ENCODE measurements at places on chromosomes 6 and 20.

- DNase-seq: no peak
Observed at GRCh38 chr6:76942203-76942966, 520.9 kb downstream of the HTR1B start.

- no peak for DNase-seq
Observed at GRCh38 chr6:89449193-89449592, 16.2 kb downstream of the ANKRD6 start.

DNA sequence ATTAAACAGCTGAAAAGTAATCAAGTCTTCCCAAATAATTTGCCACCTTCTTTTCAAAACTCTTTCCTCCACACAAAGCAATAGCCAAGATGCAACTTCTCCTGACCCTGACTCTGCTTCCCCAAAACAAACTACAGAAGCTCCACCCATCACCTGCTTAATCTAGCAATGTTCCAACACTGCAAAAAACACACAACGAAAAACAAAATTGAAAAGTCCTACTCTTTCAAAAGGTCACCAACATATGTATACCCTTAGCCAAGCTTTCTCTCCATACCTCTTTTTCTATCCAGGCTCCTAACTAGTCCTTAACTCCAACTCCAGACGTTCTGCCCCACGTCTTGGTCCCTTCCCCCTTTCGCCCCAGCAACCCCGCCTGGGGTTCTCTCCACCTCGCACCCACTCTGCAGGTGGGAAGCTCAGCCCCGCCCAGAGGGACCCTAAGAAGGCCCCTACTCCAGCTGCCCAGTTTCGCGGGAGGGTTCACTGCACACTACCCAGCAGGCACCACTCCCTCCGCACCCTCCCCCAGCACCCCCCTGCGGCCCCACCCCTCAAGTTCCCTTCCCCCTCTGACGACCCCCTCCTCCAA is 717 bp downstream of the CSNK2A1 start:
- no peak for DNase-seq

DNA sequence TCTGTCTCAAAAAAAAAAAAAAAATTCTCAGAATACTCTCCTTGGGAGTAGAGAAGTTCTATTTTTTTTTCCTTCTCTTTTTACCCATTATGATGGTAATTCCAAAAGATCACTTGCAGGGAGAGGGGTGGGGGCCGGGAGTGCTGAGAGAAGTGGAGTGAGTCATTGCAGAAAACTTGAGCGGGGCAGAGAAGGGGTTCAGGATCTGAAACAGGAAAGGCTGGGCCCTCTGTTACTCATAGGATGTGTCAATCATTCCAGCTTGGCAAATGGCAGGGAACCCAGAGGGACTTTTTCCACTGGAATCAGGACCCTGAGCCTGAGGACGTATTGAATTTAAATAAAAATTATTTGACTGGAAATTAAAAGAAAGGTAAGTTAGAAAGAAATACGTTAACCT is 111.4 kb upstream of the ARMC2 start:
- DNase-seq: no peak

DNA sequence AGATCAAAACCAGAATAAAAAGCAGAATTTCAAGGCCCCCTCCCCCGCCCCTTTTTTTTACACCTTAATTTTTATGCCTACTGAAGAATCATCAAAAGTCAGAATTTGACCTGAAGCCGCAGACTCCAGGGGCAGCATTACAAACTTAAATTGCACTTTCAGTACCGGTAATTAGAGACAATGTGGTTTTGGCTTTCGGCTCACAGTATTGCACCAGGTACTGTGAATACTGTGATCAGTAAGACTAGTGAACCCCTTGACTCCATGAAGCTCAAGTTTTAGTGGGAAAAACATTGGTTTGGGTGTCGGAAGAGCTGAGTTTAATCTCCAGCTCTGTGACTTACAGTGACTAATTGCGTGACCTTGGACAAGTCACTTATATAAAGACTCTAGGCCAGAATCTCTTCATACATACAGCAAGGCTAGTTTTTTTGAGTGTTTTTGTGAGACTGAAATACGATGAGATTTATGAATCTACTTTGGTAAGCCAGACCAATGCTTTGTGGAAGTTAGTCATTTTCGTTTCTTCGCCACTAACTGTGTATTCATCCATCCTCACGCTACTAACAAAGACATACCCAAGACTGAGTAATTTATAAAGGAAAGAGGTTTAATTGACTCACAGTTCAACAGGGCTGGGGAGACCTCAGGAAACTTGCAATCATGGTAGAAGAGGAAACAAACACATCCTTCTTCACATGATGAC is 114.7 kb downstream of the SASH1 start:
- DNase-seq: no peak

DNA sequence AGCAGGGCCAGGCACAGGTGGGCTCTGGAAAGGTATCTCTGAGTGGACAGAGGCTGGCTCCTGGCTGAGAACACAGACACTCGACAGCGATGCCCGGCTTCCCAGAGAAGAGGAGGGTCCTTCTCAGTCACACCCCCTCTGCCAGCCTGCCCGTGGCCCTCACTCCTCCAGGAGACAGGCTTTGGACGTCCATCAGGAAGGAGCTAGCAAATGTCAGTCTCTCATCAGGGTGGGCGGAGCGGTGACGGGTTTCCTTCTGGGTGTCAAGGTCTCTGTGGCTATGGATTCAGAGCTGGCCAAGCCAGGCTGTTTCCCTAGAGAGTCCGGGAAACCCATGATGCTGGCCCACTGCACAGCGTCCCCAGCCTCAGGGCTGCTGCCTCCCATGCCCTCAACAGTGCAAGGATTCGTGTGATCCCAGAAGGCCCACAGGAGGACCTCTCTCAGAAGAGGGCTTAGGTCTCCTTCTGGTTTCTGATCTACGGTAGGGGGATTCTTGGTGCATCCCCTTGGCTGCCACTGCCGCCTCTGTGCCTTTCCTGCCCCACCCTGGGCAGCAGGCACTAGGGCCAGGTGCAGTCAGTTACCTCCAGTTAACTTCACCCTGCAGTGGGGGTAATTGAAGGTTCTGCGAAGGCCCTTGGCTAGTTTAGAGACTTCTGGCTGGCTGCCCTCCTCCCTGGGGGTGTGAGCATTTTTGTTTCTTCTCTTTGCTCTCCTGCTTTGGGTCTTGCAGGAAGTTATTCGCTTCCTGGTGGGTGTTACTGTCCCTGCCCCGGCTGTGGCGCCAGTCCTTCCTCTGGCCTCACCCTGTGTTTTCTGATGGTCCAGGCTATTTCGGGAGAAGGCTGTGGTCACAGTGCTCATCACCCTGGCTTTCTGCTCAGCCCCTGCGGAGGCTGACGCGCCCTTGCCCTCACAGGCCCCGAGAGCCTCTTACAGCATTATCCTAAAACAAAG is 80.2 kb downstream of the CDH4 start:
- DNase-seq: no peak

- no peak for DNase-seq
Observed at GRCh38 chr20:17863577-17864292, 104.9 kb downstream of the SNX5 start.

DNA sequence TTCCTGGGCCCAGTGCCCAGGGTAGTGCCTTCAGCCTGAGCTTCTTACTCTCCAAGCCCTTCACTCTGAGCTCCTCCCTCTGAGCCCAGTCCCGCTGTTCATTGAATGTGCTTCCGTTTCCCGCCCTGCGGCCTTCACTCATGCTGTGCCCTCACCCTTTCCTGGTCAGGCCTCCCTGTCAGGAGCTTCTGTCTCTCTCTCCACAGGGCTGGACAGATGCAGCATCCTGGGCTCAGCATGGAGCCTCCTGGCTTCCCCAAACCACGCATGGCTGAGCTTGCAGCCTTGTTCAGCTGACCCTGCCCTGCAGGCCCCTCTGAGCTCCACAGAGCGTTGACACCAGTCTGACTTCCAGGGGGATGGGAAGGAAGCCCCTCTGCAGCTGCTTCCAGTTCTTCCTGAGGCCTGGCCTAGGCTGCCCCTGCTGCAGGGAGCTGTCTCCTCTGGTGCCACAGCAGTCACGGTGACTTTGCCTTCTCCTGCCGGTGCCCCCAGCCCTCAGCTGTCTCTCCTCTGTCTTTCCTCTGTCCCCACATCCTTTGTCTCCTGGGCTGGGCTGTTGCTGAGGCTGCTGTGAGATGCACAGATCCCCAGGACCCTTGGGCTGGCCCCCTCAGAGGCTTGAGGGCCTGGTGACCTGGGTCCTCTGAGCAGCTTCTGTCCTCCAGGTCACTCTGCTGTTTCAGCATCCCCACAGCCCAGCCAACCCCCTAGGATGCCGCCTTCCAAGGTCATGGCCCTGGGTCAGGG is 7.9 kb upstream of the MYT1 start:
- DNase-seq: no peak

DNA sequence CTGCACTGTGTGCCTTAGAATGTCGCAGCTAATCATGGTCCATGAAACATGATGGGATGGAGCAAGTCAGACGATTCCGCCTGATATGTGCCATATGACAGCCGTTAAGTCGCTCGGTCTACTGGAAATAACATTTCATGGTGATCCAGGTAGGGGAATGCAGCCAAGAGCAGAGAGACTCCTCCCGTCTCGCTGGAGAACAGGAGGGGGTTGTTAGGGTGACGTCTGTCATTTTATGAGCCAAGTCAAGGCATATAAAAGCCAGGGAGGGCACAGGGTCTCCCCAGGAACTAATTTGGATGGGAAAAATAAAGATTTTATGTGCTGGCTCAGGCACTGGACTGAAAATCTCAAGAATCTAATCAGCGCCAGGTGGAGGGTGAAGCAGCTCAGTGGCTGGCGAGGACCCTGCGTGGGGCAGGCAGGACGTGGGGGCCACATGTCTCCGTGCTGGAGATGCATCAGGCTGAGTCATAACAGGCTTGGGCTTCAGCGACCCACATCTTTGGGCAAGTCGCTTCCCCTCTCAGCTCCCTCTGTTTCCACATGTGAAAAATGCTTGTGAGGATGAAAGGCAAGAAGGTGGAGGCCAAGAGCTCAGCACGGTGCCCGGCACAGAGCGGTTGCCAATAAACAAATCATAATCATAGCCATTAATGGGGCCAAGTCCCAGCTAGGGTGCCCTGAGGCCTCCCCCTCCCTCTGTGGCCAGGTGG is 234.6 kb downstream of the ANKRD60 start:
- no peak for DNase-seq

DNA sequence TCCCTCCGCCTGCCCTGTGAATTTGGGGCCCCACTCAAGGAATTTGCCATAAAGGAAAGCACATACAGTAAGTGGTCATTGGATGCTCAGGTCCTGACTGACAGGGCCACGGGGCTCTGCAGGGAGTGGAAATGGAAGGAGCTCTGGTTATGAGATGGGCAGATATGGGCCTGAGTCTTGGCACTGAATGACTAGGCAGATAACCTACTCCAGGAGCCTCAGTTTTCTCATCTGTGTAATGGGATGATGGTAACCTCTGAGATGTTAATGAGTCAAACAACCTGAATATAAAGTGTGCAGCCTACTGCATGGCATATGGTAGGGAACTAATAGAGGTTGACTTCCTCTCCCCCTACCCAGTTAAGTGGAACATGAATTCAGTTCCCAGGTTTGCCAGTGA is 56.4 kb upstream of the NAA20 start:
- DNase-seq: no peak

GRCh38 chr20:62764156-62764935 is 31.9 kb upstream of the MRGBP start:
- DNase-seq: no peak

All from type B pancreatic cell (in vitro differentiated cells).